Gastroesophageal sphincter (tissue), 4 donors: ENCODE measurements at places on chromosomes 3 and 15.
A peak's percentile ranks its signal among the peaks of the same experiment; 100 is the strongest.

DNA sequence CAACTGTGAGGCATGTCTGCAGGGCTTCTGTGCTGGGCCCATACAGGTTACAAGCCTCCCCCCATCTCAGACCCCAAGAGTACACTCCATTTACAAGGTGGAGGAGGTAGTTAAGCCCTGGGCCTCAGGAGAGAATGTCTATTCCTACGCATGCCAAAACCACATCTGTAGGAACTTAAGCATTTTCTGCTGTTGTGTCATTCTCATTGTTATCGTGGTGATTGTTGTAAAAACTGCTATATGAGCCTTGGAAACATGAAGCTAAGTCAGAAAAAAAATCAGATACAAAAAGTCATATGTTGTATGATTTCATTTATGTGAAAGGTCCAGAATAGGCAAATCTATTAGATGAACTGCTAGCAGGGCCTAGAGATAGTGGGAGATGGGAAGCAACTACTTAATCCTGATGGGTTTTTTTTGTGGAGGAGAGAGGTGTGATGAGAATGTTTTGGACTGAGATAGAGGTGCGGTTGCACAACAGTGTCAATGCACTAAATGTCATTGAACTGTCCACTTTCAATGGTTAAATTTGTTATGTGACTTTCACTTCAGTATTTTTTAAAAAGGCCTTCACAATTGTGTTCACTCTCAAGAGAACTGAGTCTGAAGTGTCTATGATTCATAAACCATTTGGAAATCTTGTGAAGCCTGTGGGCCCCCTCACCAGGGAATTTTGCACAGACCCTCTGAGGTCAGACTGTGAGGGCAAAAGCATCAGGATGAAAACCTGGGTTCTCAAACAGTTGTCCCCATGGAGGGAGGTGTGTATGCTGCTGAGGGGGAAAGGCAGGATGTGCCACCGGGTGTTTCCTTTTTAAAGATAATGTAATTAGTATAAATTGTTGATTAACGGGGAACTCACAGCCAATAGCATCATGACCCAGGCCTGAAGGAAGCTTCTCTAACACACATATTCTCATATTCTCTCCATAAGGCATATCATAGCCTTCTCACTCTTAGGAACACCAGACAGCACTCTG is 3.2 kb downstream of the RTP3 start:
- no peak for ATAC-seq

DNA sequence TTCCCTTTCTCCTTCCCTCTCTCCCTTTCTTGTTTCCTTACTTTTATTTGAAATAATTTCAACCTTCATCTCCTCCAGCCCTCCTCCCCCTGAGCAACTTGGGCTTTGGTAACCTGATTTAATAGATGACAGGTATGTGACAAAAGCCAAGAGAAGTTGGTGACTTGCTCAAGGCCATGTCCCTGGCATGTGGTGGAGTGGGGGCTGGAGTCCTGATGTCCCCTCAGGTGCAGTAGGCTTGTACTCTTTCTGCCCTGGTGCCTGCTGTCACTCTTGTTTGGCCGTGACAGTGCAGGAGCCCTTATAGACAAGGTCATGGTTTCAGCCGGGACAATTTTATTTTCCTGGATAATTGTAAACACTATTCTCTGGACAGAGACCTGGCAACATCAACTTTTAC is 152.7 kb downstream of the SV2B start:
- no peak for ATAC-seq

- peak; percentile 24 for ATAC-seq
These were observed 897 bp downstream of the RAD54L2 start for GRCh38 chr3:51539291-51539941.

DNA sequence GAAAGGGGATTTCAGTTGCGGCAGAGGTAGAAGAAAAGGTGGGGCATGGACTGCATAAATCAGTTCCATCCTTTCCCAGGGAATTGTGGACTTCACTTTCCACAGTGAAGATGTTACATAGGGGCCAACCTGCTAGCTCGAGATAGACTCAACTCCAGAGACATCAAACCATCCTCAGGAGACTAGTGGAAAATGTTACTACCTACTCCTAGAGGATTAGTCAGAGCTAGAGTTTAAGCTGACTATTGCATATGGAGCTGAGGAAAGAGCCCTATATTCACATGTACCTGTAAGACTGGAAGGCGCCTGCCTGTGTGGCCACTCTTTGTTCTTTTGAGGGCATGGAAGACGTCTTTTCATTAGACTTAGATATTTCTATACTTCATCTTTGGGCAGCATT is 69.2 kb downstream of the KLHL25 start:
- no peak for ATAC-seq

GRCh38 chr3:177229791-177230190 is 32.5 kb upstream of the TBL1XR1 start:
- no peak for ATAC-seq

DNA sequence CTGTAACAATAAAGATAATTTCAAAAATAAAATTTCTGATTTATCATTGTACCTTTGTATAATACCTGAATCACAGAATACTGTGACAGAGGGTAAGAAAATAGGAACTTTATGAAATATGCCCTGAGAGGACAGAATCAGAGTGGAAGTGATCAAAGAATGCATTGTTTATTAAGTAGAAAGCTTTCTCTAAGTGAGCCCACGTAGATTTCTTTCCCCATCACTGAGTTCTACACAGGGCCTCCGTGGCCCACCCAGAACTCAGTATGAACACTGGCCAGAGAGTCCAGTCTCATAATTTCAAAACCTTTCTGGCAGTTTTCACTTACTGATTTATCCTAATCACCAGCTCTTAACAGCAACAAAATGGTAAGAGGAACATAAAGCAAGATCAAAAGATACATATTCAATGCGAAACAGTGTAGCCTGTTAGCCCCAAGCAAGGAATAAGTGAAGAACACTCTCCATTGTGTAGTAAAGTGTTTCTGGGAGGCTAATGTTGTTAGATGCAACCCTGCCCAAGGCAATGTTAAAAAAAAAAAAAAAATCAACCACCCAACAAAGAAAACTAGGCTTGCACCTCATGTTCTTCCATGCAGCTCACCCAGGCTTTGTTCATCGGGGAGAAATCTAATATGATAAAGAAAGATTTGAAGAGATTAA is 341.3 kb downstream of the LSAMP start:
- ATAC-seq = no peak

- ATAC-seq = no peak
These were observed 43.2 kb downstream of the ADAMTS7 start for GRCh38 chr15:78768096-78768495.

DNA sequence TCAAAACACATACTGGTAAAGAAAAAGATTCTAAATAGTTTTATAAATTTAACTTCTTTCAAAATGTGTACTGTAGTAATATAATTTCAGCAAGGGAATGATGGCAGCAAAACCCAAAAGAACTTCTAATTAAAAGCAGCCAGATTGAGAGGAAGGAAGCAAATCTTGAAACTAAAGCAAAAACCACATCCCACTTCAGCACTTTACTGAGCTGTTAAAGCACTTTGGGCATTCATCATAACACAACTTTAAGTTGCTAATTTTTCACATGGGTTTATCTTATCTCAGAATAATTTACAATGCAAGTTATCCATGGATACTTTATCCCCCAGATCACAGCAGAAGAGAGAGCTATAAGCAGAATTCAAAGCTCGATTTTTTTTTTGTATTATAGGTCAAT is 6.0 kb downstream of the RFC4 start:
- no peak for ATAC-seq

DNA sequence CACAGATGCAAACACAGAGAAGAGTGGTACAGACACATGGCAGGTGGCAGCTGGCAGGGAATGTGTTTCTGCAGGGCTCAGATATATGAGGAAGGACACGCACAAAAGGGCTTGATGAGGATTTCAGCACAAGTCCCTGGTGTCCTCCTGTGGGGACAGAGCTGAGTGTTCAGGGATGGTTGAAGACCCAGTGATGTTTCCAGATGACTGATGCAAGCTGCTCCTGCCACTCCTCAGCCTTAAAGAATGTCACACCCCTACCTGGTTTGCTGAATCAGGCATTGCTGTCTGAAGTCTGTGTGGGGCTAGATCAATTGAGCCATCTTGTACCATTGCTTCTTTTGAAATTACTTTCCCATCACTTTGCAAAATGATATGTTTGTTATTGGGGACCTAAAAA is 40.2 kb downstream of the TNFAIP8L3 start:
- no peak for ATAC-seq

DNA sequence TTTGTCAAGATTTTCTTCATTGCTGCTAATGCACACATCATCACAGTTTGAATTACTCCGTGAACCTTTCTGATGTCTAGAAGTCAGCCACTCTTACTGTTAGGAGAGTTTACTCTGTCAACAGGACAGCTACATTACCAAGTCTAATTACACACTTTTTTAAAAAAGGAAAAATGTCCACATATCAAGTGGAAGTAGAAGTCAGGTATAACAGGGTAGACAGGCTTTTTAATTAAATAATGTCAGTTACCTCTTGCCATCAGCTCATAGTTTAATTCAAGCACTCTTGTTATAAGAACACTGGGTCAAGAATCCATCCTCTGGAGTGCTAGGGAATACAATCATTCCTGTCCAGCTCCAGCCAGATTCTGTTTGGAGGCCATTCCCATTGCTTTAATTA is 232.8 kb downstream of the TAFA4 start:
- ATAC-seq = no peak

- no peak for ATAC-seq
These were observed 513.2 kb upstream of the TBL1XR1 start for GRCh38 chr3:177710506-177710905.

DNA sequence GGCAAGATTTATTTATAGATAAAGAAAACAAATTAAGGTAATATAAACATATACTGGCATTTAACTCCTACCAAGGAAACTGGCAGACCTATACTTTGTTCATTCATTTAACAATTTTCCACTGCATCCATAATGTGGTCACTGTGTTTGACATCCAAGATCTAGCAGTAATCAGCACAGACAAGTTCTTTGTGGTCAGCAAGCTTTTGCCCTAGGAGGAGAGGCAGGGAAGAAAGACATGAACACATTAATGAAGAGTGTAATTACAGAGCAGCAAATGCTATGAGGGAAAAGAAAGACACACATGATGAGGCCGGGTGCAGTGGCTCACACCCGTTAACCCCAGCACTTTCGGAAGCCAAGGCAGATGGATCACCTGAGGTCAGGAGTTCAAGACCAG is 34.4 kb downstream of the SUCLG2 start:
- no peak for ATAC-seq

DNA sequence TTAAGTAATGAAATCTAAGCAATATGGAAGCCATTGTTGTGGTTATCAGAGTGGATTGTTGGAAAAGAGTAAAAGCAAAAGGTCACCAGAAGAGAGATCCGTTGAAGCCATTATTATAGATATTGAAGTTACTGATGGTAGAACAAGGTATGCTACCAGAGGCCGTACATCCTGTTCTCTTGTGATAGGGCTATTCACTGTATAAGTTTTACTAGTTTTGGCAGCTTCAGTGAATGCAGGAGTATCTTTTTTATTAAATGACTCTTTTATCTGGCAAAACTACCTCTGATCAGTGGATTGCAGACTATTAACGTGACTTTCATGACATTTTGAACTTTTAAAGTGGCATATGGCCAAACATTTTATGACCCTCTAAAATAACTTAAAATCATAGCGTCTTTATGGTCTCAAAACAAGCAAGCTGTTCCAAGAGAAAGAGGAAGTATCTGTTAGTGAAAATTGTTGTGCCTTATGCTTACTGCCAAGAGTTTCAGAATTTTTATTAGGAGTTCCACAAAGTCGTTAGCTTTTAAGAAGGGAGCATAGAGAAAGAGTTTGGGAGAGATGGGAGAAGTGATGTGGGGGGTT is 102.9 kb downstream of the LRRC49 start:
- no peak for ATAC-seq

GRCh38 chr15:29945943-29946596 is 123.8 kb upstream of the TJP1 start:
- no peak for ATAC-seq

DNA sequence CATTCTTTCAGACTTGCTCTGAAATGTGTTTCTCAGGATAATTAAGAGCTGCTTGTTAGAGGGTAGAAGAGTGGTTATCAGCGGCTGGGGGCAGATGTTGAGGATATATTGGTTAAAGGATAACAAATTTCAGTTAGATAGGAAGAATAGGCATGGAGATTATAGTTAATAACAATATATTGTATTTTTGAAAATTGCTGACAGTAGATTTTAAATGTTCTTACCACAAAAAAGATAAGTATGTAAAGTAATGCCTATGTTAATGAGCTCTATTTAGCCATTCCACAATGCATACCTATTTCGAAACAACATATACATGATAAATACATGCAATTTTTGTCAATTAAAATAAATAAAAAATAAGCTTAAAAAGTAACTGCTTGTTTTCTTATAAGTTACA is 123.3 kb downstream of the SERPINI1 start:
- no peak for ATAC-seq

GRCh38 chr3:70149714-70150400 is 150.3 kb downstream of the SAMMSON start:
- no peak for ATAC-seq

GRCh38 chr3:100333970-100334487 is 528 bp upstream of the NIT2 start:
- ATAC-seq = no peak

GRCh38 chr15:78536134-78536533 is 4.1 kb upstream of the PSMA4 start:
- no peak for ATAC-seq

- no peak for ATAC-seq
These were observed 51.6 kb downstream of the GATM start for GRCh38 chr15:45326741-45327140.

DNA sequence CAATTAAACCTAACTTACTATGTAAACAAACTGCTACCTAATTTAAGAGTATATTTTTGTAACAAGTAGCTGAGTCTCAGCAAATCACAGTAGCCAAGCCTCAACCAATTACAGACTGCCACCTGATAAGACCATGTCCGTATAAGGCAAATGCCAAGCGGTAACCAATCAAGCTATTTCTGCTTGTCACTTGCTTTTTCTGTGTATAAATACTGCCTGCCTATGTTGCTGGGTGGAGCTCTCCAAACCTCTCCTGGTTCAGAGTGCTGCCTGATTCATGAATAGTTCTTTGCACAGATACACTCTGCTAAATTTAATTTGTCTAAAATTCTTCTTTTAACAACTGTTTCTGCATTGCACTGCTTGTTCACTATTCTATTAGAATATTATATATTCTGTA is 42.6 kb downstream of the ZNF148 start:
- no peak for ATAC-seq

DNA sequence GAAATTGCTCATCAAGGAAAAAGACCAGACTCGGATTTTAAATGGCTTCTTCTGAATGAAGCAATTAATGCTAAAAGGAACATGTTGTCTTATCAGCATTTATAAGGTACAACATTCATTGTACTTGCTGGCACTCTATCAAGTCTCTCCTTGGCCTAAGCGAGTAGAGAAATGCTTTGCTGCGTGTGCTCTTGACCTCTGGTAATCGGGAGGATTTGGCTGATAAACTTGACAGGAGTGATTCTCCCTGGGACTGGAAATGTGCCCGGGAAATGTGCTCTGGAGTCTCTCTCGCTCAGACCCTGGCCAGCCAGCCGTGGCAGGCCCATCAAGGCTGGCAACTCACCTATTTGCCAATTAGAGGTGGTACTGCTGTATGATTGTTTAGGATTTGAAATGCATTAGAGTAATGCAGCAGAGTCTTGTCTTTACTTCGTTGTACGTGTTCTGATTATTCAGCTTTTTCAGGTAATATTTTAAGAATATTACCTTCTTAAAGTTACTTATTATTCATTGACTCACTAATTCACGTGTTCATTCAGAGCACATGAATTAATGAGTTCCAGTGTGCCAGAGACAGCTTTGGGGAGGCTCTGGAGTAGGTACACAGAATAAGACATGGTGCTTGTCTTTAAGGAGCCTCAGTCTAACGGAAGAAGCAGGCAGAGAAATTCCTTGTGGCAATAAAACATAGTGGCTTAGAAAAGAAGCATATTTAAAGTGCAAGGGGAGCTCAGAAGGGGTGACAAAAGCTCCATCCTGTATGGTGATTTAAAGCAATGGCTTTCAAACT is 48.0 kb upstream of the TPRG1 start:
- peak; percentile 15 for ATAC-seq
